ENCODE measurements at places on chromosomes 2 and 18. TPM values are rescaled to one million over a fixed set of nuclear protein-coding genes. Genes with fewer than 3 reads are reported as not detected.

DNA sequence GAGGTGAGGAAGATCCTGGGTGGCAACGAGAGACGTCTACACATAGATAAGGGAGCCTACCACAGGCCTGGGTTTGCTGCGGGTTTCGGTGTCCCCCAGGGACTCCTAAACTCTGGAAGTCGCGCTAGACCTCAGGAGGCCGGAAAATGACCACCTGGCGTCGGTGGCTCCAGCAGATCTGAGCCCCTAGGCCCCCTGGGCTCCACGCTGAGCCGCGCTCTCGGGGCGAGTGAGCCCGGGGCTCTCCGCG lies 987 bp upstream of the DLX1 start:
- no peak for DNase-seq

GRCh38 chr2:169775765-169776164 lies 22.9 kb upstream of the SSB start:
- DNase-seq, result peak; percentile 36

DNA sequence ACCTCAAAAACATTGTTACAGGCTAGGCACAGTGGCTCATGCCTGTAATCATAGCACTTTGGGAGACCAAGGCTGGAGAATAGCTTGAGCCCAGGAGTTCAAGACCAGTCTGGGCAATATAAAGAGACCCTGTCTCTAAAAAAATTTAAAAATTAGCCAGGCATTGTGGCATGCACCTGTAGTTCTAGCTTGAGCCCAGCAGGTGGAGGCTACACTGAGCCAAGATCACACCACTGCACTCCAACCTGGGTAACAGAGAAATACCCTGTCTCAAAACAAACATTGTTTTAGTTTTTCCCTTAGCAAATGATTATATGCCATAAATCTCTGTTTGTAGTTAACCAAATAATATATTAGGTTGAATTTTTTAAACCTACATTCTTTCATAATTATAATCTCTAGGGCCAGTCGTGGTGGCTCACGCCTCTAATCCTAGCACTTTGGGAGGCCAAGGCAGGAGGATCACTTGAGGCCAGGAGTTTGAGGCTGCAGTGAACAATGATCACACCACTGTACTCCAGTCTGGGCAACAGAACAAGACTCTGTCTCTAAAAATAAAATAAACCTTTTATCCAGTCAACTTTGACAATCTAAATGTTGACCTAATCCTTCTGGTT lies 13.3 kb upstream of the CYP20A1 start:
- peak; percentile 13 for DNase-seq

- peak; percentile 99 for DNase-seq
These were observed 47.7 kb downstream of the RAPGEF4 start for GRCh38 chr2:172783165-172783898.

Gene CREG2
- under 0.01 TPM for total RNA-seq

Gene ERMN
- total RNA-seq, result 0.17 TPM

Gene DSG4
- not detected for total RNA-seq

DNA sequence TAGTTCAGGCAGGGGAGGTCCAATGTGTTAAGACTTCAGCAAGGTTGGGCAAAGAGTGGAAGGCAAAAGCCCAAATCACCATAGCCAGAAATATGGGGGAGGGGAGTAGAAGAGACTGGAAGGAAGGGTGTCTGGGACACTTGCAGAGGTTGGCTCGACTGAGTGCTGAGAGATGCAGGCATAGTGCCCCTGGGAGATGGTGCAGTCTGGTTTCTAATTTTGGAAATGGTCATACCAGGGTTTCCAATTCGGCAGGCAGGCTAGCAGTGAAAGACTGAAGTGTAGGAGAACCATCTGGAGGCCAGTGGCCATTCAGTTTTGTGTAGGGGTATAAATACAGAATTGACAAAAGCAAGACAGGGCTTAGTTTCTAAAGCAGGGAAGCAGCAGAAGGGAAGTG lies 6.2 kb upstream of the SPOPL start:
- no peak for DNase-seq

Gene PLCL1
- 0.83 TPM for total RNA-seq

DNA sequence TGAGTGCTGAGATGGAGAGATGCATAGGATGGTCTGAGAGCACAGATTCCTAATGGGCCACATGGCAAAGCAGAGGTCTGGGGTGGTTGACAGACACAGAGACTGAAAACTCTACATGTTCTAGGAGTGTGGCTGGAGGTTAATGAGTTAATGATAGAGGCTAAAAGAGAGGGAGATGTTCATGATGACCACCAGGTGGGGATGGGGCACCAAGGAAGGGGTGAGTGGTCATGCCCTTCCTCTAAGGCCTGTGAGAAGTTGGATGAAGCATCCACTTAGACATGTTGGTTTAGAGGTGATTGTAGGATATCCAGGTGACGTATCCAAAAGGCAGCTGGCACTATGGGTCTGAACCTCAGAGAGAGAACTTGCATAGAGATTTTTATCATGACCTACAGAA lies 102.1 kb downstream of the LRP2 start:
- no peak for DNase-seq

DNA sequence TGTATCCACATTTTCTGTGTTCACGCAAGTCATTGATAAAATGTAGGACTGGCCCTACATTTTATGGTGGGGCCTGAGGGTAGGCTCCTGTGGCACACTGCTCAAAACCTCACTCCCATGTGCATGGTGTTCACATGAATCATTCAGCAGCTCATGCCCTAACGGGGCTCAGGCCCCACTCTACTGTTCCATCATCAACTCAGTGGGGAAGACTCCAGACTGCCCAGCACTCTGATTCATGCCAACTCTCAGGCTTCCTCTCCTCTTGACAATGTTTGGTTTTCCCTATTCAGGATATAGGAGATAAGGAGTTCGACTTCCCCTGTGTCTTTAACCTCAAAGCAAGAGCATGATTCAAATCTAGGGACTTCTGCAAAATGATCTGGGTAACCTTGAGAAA lies 92.0 kb upstream of the BOD1L2 start:
- no peak for DNase-seq

DNA sequence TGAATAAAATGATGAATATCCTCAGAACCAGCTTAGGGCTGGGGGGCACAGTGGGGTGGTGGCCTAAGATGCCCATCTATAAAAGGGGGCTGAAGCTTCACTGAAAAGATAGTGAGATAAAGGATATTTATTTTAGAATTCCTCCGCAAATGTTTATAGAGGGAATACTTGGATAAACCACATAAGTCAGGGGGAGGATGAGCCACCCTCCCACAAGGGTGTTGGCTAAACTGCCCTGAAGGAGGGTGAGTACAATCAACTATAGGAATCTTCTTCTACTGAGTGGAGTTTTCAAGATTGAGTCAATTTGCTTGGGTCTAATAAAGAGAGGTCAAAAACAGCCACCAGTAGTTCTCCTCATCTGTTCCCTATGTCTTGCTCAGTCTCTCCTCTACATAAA lies 114.5 kb upstream of the TANK start:
- peak; percentile 62 for DNase-seq

- DNase-seq, result no peak
These were observed 87.9 kb upstream of the SPHKAP start for GRCh38 chr2:228269351-228269750.

Gene TIGD1
- total RNA-seq, result 2.1 TPM

- DNase-seq, result no peak
These were observed 19.0 kb upstream of the XDH start for GRCh38 chr2:31433541-31433940.

- no peak for DNase-seq
These were observed 74.6 kb upstream of the LRATD1 start for GRCh38 chr2:14557916-14558315.
